ENCODE measurements at places on chromosomes 11 and 22.

DNA sequence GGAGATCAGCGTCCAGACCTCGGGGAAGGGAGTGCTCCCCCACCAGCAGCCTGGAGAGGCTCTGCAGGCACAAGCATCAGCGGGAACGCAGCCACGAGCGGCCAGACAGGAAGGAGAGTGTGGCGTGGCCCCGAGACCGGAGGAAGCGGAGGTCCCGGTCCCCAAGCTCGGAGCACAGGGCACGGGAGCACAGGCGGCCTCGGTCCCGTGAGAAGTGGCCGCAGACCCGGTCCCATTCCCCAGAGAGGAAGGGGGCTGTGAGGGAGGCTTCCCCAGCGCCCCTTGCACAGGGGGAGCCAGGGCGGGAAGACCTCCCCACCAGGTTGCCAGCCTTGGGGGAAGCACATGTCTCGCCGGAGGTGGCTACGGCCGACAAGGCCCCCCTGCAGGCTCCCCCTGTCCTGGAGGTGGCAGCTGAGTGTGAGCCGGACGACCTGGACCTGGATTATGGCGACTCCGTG is 6.9 kb downstream of the IRF7 start:
- no peak for DNase-seq

DNA sequence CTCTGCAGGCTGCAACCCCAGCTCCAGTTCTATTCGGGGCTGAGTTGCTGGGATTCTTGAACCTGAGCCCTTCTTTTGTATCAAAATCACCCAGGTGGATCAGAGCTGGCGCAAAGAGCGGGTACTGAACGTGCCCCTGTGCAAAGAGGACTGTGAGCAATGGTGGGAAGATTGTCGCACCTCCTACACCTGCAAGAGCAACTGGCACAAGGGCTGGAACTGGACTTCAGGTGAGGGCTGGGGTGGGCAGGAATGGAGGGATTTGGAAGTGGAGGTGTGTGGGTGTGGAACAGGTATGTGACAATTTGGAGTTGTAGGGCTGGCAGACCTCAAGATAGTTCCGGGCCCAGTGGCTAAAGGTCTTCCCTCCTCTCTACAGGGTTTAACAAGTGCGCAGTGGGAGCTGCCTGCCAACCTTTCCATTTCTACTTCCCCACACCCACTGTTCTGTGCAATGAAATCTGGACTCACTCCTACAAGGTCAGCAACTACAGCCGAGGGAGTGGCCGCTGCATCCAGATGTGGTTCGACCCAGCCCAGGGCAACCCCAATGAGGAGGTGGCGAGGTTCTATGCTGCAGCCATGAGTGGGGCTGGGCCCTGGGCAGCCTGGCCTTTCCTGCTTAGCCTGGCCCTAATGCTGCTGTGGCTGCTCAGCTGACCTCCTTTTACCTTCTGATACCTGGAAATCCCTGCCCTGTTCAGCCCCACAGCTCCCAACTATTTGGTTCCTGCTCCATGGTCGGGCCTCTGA is 3.8 kb downstream of the FOLR1 start:
- no peak for DNase-seq

GRCh38 chr11:115411120-115411519 is 93.1 kb downstream of the CADM1 start:
- no peak for DNase-seq

- DNase-seq, result peak; percentile 96
Measured at GRCh38 chr11:117985953-117986887, at the start of gene IL10RA. IL10RA (plus strand) TSS chr11:117986394; CDS start chr11:117986468, 74 bp downstream.

DNA sequence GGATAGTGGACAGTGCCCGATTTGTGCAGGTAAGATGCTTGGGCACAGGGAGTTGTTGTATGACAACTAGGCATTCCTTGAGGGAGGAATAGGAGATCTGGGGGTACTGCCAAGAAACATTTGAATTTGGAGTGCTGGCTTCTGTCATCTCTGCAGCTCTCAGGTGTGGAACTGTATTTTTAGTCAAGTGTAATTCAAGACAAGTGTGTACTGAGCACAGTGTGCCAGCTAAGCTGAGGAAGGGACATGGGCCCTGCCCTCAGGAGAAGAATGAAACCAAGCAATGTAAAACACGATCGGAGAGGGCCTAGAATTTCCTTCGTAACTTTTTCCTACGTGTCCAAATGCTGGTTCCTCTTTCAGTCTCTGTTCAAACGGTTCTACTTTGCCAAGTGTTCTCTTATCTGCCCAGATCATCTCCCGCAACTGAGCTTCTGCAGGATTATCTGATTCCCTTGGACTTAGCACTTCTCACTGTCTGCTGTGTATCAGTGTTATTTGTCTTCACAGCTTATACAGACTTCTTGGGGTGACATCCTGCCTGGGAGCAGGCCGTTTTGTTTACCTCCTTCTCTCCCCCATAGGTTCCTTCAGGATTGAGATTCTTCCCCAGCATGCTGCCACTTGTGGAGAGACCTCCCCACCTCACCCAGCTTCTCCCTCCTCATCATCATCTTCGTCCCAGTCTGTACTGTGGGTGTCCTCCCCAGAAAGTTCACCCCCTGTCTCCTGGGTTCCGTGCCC is 27.6 kb downstream of the ART5 start:
- DNase-seq, result no peak

- DNase-seq, result no peak
Measured at GRCh38 chr11:33731723-33732531, 4.3 kb downstream of the CD59 start.

GRCh38 chr22:26377170-26377830 is 51.8 kb upstream of the ASPHD2 start:
- DNase-seq, result no peak

GRCh38 chr11:65476632-65477148 is 22.2 kb upstream of the MALAT1 start:
- DNase-seq, result peak; percentile 33

DNA sequence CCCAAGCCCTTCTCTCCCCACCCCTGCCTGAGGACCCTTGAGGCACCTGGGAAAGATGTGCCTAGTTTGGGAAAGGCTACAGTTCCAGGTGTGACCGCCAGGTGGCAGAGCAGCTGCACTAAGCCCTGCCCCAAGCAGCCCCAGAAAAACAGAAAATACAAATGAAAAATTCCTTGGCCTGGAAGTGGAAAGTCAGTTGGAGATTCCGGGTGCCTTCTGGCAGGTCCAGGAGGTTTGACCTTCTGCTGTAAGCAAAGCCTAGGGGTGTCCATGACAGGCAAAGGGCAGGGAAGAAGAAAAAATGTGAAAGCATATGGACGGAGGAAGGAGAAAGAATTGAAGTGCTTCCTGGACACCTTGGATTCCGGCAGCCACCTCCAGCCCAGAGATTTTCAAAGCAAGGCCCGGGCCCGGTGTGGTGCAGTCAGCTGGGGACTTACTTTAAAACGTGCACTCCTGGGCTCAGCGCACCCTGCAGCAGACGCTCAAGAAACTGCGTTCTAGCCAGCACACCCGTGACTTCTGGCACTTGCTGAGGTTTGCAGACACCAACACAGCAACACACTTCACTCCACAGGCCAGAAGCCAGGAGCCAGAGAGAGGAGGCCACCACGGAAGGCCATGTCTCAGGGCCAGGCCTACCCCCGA is 37.3 kb upstream of the SLC22A12 start:
- DNase-seq, result peak; percentile 71

- no peak for DNase-seq
Measured at GRCh38 chr11:128336203-128336602, 251.2 kb downstream of the ETS1 start.

- peak; percentile 45 for DNase-seq
Measured at GRCh38 chr11:93740730-93741093, 583 bp downstream of the TAF1D start.

DNA sequence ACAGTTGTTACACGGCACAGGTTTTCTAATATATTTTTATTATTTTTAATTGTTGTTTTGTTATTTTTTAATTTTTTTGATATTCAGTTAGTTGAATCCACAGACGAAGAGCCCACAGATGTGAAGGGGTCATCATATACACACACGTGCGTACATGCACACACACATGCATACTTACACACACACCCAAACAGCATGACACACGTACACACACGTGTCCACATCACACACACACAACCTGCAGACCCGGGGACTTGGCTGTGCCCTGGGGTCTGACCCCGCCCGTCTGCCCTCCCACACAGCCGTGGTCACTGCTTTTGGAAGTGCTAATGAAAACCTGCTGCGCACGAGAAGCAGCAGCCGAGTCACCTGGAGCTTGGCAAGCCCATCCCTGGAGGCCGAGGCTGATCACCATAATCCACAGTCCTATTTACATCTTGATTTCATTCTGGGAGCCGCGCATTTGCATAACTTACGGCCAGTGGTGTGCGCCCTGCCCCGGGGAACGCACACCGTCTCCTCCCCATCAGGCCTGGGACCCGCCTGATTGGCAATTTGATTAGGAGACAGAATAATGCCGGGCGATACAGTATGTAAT is 110.3 kb downstream of the BRD1 start:
- DNase-seq, result no peak

DNA sequence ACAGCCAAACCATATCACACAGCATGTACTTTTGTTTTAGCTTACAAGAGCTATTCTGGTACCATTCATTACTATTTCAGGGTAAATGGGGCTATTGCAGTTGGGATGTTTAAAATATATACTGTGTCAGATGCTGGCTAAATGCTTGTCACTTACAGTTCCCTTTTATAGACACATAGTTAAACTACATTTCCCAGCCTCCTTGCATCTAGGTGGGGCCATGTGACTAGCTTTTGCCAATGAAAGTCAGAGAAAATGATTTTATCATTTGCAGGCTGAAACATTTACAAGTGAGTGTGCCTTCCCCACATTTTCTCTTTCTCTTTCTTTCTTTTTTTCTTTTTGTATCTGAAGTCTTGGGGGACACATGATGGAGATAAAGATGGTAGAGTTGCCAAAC is 7.8 kb upstream of the IFTAP start:
- DNase-seq, result no peak

- DNase-seq, result no peak
Measured at GRCh38 chr11:35486446-35486845, 39.0 kb downstream of the PAMR1 start.

DNA sequence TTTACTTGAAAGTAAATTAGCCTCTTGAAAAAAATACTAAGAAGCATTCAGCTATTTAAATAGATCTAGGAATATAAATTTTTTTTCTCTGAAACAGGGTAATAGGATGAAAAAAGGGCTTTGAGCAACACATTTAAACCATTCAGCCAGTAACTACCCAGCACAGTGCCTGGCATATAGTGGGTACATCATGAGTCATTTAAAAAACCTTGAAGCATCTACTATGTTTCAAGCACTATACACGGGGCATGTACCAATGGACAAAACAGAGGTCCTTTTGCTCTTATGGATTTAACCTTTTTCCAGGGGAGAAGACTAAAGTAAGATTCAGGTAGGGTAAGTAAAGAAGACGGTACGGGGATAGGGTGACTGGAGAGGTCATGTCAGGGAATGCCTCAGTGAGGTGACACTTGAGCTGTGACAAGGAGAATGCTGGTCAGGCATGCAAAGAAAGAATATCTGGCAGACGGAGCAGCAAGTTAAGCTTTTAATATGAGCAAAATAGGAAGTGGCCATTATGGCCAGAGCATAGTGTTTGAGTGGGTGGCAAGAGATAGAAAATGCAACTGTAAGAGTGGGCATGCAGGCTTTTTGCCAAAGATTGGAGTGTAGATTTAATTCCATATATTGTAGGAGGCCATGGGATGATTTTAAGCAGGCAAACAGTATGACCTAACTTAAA is 101.1 kb downstream of the HIPK3 start:
- no peak for DNase-seq

DNA sequence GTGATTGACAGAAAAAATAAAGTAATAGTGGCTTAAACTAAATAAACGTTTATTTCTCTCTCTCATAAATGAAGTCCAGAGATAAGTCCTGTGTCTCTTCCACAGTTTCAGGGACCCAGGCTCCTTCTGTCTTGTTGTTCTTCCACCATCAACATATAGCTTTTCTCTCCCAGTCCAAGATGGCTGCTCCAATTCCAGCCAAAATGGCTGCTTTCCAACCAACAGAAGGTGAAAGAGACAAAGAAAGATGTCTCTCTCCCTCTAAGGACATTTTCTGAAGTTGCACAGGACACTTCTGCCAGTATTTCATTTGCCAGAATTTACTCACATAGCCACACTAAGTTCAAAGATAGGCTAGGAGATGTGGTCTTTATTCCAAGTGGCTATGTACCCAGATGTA is 9.4 kb upstream of the PLEKHB1 start:
- no peak for DNase-seq

DNA sequence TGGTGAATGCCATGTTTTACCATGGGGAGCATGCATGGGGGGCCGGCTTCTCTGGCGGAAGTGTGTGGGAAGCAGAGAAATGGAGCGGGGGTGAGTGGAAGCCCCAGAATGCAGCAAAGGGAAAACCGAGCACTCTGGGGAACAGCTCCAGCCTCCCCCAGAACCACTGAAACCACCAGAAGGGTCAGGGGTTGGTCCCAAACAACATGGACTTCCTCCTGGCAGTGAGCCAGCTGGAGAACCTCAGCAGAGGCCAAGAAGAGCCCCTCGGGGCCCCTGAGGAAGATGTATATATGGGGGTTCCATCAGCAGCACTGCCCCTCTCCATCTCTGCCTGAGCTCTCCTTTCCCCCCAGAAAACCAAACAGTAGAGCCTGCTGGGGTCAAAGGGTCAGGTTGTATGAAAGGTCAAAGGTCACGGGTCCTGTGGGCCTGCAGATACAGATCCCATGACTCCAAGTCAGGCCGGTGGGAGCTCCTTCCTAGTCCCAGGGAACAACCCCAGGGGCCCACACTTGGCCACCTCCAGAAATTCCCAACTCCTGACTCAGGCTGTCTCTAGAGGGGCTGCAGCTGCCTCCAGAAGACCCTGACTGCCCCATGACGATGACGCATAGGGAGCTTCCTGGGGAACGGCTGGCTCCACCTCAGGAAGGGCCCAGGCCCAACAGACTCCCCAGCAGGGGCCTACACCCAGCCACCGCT is 48.5 kb upstream of the TIMP3 start:
- no peak for DNase-seq

GRCh38 chr11:90699791-90700400 is 477.0 kb upstream of the CHORDC1 start:
- no peak for DNase-seq

GRCh38 chr22:39317084-39317774 is 2.2 kb downstream of the RPL3 start:
- no peak for DNase-seq

DNA sequence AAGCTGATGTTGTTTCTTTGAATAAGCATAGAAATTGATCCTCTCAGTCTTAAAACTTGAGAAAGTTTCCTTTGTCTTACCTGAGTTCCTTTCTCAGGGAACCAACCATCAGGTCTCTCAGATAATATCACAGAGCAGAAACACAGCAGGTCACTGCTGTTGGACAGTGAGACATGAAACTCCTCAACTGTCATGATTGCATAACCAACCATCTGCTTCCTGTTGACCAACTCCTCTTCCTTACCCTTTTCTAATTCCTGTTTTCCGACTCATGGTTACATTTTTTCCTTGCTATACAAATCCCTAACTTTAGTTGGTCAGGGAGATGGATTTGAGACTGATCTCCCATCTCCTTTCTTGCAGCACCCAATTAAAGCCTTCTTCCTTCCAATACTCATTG is 845.3 kb downstream of the FAM181B start:
- no peak for DNase-seq

- DNase-seq, result no peak
Measured at GRCh38 chr11:3155691-3156258, 9.3 kb downstream of the OSBPL5 start.

- no peak for DNase-seq
Measured at GRCh38 chr11:1168721-1169161, 11.0 kb downstream of the MUC5AC start.

GRCh38 chr11:42524534-42525227 is 787.1 kb upstream of the API5 start:
- peak; percentile 38 for DNase-seq

- peak; percentile 38 for DNase-seq
Measured at GRCh38 chr22:33247758-33248157, 189.6 kb upstream of the SYN3 start.
